ENCODE measurements at places on chromosomes 1 and 21.

DNA sequence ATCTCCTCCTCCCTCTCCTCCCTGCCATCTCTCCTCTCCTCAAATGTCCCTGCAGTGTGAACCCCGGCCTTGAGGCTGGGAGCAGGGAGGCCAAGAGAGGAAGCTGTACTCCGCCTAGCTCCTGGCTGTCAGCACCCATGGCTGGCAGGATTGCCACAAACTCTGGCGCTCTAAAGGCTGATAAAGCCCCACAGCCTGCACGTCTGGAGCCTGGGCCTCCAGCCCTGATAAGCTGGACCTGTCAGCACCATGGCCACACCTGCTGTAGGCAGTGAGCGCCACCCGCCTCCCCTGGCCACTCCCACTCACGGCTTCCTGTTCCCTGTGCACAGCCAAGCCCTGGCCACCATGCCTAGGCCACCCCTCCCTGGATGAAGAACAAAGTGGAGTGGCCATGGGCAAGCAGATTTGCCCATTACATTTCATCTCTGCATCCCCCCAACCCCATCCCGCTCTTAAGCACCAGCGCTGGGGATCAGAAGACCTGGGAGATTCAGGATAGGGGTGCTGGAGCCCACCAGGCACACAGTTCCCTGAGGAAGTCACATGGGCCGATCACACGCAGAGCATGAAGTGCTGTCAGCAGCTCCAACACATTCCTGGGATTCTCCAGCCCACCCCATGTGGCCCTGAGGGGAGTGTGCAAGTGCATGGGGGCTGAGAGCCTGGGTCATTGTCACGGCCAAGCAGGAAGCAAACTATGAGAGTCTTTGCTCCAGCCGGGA lies 24.2 kb upstream of the NPPB start:
- DNase-seq = no peak

- DNase-seq = no peak
Observed at GRCh38 chr1:20476265-20477038, 9.6 kb downstream of the CAMK2N1 start.

DNA sequence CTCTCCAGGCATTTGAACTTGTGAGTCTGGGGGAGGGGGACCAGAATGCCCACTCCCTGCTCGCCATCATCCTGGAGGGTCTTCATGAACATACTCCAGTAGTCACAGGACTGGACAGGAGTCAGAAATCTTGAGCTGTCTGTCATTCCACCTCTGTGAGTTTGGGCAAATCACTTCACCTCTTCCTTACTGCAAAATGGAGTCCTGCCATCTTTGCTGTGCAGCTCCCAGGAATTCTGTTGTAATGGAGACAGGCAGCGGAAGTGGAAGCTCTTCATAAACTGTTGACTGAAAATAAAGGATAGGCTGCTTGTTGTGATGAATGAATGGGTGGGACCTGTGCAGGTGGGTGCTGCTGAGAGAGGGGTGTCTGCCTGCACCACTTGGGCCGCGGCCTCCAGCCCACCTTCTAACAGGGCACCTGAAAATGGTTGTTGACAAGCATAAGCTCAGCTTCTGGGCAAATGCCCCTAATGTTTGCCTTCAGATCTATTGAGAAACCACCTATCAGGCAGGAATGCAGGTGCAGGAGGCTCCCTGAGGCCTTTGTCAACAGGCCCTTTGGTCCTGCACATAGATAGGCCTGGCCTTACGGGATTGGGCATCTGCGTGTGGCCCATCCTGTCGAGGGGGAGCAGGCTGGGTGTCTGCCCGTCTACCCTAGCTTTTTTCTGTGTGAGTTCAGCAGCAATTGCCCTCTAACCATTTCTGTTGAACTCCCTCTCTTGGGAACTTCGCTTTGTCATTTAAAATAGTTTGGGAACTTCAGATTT lies 321.0 kb downstream of the RPS6KC1 start:
- DNase-seq = no peak

GRCh38 chr1:30271401-30272276 lies 451.7 kb downstream of the MATN1 start:
- DNase-seq = no peak

- DNase-seq = no peak
Observed at GRCh38 chr1:34268311-34268954, 91.7 kb downstream of the C1orf94 start.

GRCh38 chr1:227958617-227959324 lies 11.0 kb upstream of the WNT9A start:
- DNase-seq = no peak

GRCh38 chr21:23725576-23725975 lies 1881.7 kb downstream of the MRPL39 start:
- no peak for DNase-seq

- DNase-seq = no peak
Observed at GRCh38 chr1:33429332-33429731, 1.6 kb downstream of the PHC2 start.

GRCh38 chr1:183003203-183003602 lies 20.0 kb upstream of the LAMC1 start:
- DNase-seq = no peak

- DNase-seq = no peak
Observed at GRCh38 chr1:230267338-230268065, 158.6 kb downstream of the PGBD5 start.

- no peak for DNase-seq
Observed at GRCh38 chr1:151990058-151990855, 3.4 kb downstream of the S100A10 start.

DNA sequence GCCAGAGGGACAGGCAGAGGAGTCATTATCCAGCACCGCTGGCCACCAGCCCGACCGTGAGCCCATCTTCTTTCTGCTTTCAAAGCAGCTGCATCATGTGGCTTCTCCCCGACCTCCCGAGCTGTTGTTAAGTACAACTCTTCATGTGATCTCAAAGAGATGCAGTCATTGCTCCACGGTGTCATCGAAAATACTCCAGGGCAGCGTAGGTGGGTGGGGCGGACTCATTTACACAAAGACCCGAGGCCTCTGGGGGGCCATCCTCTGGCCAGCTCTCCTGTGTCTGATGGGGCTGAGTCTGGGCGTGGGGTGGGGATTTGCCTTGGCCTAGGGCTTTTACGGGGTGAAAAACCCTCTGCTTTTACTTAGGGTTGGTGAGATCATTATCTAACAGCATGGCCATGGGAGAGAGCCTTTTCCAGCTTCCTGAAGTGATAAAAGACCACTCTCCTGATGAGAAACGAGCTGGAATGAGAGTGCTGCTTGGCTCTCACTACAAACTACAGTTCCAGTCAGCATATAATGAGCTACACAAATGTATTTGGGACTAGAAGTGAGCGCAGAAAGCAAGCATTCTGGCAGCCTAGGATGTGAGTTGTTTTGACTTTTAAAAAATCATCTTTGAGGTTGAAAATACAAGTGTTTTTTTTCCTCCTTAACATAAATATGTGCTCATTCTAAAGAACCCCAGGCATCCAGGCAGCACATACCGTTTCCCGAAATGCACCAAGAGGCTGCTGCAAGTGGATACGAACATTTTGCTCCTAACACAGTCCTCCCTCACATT lies 165.0 kb downstream of the RHOU start:
- DNase-seq = no peak

DNA sequence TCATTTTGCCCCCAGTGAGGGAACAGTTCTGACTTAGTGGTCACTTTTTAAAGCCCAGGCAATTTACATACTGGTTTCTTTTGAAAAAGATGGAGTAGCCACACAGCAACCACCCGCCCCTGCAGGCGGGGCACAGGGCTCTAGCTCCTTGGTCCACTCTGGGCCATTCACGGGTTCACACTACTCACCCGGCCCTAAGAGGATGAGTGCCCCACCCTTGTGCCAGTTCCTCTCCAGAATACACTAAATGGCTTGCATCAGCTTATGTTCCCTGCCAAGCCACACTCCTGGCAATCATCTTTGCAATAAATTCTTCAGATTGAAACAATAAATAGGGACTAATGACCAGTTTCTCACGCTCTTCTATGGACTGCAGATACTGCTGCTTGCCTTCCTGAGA lies 15.7 kb upstream of the ATP13A2 start:
- DNase-seq = no peak

GRCh38 chr1:96557336-96557735 lies 164.2 kb upstream of the PTBP2 start:
- DNase-seq = no peak

DNA sequence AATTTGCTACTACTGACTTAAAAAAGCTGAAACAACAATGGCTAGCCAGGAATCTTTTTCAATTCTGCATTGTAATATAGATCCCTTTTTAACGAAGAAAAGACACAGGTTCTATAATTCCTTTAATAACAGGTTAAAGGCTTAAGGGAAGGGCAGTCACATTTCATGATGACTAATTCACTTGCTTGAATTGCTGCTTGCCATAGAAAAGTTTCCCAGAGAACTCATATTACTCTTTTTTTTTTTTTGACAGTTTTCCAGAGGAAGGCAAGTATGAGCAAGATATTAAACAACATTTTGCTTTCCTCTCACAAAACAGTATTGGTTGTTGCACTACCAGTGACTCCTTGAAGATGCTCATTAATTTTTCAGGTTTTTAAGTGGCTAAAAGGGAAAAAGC lies 60.9 kb downstream of the IL23R start:
- no peak for DNase-seq

DNA sequence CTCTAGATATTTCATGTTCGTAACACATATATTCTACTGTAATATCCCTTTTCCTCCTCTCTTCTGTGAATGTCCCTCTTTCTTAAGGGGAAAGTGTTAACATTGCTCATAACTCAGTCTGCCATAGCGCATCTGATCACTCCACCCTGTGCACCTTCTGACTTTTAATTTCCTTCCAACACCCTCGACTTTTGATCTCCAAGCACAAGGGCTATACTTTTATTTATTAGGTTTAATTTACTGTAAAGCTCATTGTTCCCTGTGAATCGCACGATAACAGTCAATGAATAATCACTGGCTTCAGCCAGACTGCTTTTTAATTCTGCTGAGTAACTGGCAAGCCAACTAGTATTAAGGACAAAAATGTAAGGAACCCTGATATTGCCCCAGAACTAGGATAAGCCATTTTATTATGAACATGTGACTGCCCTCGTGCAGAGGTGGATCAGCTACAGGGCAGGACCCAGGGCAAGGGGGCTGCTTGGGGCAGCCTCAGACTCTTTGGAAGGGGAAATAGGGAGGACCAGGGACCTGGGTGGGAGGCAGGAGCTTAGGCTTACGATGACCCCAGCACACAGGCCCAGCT lies 2.6 kb upstream of the ETS2 start:
- no peak for DNase-seq

DNA sequence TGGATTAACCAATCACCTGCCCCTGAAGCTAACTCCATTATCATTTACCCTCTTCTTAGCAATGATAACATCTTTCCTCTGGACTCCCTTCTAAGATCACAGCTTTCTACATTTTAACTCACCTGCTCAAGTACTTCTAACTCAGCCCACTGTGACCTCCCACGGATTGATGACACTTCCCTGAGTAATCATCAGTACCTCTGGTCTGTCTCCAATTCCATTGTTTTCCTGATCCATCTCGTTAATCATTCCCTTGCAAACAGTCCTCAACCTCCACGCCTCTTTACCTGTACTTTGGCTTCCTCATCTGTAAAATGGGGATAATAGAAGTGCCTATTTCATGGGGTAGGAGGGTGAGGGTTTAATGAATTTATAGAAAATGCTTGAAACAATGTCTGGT lies 195.3 kb upstream of the APP start:
- DNase-seq = no peak

- DNase-seq = no peak
Observed at GRCh38 chr1:6635910-6636760, 11.5 kb downstream of the THAP3 start.

- DNase-seq = no peak
Observed at GRCh38 chr1:79188337-79188736, 181.8 kb upstream of the ADGRL4 start.

- DNase-seq = no peak
Observed at GRCh38 chr1:156795787-156796186, 20.9 kb downstream of the SH2D2A start.

GRCh38 chr21:14630556-14631069 lies 84.5 kb upstream of the SAMSN1 start:
- no peak for DNase-seq

DNA sequence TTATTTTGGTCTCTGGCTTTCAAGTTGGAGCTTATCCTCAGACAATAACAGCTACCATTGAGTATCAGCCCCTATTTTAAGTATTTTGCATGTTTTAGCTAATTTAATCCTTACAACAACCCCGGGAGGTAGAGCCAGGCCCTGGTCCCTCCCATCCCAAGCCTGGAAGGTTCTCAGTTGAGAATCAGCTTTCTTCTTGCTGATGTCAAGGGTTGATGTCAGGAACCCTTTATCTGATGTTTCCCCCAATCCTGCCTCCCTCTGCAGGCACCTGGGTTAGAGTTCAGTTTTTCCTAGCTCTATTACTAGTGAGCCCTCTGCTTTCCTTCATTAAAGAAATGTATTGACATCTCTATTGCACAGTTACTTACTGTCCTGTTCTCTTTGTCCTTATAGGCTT lies 3.6 kb upstream of the SVBP start:
- DNase-seq = no peak

DNA sequence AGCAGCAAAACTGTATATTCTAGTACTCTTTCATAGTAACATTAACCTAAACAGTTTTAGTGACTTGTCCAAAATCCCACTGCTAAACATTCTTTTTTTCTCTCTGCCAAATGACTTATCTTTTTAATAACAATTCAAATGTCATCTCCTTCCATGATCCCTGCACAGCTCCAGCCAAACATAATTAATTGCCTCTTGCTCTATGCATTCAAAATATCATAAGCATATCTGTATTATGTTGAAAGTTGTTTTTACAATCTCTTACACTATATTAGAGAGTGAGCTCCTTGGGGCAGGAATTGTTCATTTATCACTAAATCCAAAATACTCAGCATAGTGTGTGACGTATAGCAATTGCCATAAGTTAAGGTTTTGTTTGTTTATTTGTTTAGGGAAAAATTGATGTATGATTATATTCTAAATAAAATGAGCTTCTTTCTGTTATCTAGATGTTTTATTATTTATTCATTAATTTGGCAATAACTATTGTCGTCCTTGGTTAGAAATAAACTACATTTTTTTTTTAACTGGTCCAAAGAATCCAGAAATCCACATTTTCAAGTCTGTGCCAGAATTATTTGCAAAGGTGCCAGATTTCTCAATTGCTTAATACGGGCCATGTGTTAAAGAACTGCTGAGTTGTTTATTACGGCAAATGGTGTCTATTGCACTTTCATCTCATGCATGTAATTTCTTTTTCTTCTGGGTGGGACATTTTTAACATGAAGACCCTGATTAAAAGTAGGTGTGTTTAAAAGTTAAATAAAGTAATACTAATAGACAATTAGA lies 577.2 kb upstream of the ZRANB2 start:
- no peak for DNase-seq

All from activated CD8-positive, alpha-beta memory T cell treated with anti-CD3 and anti-CD28 coated beads for 1 hour (primary cell).